ENCODE measurements at places on chromosomes 3 and 15.

GRCh38 chr15:84681831-84682230 is 23.8 kb upstream of the NMB start:
- no peak for DNase-seq

- no peak for DNase-seq
Measured at GRCh38 chr15:100100926-100101325, 240.8 kb downstream of the ADAMTS17 start.

GRCh38 chr15:55649058-55649423 is 60.9 kb upstream of the PYGO1 start:
- no peak for DNase-seq

DNA sequence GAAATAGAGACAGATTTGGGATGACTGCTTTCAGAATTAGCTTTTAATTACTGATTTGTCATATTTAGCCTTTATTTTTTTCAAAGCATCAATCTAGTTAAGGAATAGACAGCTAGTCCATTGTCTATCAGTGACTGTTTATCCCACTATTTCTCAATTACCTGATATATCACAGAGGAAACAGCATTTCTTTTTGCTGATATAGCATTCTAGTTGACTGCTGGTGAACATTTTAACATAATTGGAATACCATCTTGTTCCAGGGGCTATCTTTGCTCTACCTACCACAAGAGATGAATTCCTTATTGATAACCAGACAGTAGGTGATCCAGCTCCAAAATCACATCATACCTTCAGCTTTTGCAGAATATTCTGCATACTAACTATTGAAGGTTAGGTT is 982.7 kb downstream of the SQOR start:
- no peak for DNase-seq

DNA sequence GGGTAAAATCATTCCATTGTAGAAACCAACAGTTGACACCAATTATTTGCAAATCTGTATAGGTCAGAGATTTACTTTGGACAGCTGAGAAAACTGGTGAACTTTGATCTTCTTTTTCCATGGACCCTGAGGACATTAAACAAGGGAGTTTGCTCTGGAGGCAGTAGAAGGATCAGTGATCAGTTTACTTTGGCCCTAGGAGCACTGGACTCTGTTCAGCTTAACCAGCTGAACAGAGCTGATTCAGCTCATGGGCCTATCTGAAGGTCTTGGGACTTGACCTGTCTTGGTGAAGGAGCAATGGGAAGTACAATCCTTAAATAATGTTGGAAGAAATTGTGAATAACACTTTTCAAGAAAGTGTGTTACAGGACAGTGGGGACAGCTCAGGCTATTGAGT is 15.2 kb upstream of the TF start:
- no peak for DNase-seq

DNA sequence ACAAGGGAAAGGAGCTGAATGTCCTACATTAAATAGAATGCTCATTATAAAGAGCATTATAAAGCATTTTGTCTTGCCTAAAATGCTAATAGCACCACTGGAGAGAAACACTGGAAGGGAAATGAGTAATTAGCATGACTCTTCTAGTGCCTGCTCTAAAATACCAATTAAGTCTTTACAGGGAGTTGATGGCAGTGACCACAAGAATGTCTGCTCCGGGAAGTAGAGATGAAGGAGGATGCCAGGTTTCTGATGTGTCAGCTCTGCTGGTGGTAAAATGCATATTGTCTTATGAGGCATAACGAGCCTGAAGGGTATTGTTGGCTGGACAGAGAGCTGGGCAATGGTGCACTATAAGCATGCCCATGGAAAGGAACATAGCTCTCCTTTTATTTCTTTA is 49.5 kb downstream of the MYLK start:
- DNase-seq, result no peak

DNA sequence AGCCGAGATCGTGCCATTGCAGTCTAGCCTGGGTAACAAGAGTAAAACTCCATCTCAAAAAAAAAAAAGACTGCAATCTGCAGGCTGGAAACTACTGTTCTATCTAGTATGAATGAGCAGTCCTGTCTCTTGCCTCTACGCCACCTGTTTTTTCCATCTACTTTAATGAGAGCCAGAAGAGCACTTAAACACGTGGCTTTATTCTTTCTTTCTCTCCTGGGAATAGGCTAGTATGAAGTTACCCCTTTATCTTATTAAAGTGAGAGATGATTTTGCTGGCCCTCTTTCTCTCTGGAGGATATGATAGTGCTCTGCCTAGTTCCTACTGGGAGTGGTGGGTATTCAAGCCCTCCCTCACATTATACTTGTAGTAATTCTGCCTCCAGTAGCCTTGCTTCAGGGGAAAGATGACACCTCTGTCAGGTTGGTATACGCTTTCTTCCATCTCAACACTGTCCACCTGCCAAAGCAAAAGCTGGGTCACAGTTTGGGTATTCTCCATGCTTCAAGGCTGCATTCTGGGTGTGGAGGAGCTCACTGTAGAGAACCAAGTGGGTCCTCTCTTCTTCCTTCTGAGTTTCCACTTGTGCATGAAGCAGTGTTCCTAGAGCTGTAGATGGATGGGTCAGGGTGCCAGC is 17.8 kb downstream of the MAPKBP1 start:
- DNase-seq, result no peak

DNA sequence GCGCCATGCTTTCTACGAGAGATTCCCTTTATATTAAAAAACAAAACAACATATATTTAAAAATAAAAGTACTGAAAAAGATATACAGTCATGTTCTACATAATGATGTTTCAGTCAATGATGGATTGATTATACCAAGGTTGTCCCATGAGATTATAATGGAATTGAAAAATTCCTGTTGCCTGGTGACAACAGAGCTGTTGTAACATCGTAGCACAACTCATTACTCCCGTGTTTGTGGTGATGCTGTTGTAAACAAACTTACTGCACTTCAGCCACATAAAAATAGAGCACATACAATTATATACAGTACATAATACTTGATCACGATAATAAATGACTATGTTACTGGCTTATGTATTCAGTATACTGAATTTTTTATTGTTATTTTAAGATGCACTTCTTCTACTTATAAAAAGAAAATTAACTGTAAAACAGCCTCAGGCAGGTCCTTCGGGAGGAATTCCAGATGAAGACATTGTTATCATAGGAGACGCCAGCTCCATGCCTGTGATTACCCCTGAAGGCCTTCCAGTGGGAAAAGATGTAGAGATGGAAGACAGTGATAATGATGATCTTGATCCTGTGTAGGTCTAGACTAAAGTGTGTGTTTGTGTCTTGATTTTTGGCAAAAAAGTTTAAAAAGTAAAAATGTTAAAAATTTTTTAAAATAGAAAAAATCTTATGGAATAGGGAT is 11.7 kb downstream of the CCR1 start:
- DNase-seq, result no peak

GRCh38 chr3:58154626-58155449 is 55.9 kb downstream of the DNASE1L3 start:
- DNase-seq, result no peak

DNA sequence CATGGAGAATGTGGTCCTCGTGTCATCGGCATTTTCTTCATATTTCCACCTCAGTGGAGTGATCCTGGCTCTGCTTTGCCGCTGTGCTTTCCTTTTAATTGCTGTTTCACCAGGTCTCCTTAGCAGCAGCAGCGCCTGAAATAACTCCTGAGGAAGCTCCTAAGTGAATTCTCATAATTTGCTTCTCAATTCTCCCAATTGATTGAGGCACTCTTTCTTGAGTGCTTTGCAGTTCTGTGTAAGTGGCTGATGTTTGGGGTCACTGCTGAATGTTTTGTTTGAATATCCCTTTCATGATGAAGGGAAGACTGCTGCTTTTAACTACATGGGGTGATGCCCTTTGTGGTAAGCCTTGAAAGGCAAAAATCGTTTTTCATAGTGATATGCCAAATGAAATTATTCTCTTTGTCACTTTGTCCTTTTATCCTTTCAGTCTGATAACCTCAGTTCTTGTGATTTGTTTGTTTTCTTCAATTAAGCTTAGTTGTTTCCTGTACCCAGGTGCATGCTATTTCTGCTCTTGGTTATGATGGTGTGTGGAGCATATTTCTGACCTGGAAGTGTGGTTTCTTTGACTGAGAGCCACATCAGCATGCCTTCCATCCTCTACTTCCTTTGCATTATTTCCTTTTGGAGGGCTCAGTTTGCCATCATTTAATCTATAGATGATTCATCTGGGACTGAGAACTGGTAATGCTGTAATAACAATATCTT is 36.7 kb downstream of the HMG20A start:
- no peak for DNase-seq

DNA sequence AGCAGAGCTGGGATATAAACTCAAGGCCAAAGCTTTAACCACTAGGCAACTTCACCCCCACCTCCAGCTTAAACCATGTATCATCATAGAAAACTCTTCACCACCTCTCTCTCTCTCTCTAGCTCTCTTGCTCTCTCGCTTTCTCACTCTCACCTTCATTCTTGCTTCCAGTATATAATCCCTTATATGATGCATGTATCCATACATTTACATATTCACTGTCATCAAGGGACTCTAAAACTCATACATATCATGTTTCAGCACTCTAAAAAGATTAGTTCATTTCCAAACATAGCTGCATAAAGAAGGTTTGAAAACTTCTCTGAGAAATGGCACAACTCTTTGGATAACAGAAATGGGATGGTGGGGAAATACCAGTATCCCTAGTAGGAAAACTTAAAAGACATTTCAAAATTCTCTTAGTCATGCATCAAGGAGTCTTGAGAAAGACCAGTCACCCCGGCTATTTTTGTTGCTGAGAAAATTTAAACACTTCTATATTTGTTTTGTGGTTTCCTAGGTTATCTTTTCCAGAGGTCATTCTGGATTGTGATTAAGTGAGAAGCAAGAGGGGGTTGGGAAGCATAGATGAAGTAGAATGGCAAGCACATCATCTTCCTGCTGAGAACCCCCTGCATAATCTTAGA is 447.8 kb upstream of the THBS1 start:
- DNase-seq, result no peak

DNA sequence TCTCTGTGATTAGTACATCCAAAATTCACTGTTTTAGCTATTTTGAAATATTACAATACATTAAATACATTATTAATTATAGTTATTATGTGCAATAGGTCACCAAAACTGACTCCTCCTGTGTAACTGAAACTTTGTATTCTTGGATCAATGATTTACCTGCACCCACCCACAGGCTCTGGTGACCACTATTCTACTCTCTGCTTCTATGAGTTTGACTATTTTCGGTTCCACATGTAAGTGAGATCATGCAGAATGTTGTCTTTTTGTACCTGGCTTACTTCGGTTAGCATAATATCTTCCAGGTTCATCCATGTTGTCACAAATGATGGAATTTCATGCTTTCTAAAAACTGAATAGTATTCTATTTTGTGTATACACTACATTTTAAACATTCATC is 43.8 kb downstream of the SLC2A2 start:
- no peak for DNase-seq

Data from NCI-H446 (cell line).